ENCODE measurements at places on chromosomes 11 and 22.

- no peak for DNase-seq
Measured at GRCh38 chr11:29485641-29486040, 531.2 kb downstream of the KCNA4 start.

DNA sequence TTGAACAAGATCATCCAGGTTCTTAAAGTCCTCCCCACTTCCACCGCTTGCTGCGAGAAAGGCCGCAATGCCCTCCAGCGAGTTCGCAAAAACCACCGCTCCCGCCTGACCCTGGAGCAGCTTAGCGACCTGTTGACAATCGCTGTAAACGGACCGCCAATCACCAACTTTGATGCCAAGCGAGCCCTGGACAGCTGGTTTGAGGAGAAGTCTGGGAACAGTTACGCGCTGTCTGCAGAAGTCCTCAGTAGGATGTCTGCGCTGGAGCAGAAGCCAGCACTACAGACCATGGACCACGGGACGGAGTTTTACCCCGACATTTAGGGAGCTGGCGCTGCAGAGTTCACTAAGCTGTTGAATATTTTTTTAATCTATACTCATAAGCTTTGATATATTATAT lies 58.3 kb downstream of the SYT13 start:
- DNase-seq, result no peak

- DNase-seq, result no peak
Measured at GRCh38 chr11:30041171-30041570, 24.3 kb upstream of the KCNA4 start.

DNA sequence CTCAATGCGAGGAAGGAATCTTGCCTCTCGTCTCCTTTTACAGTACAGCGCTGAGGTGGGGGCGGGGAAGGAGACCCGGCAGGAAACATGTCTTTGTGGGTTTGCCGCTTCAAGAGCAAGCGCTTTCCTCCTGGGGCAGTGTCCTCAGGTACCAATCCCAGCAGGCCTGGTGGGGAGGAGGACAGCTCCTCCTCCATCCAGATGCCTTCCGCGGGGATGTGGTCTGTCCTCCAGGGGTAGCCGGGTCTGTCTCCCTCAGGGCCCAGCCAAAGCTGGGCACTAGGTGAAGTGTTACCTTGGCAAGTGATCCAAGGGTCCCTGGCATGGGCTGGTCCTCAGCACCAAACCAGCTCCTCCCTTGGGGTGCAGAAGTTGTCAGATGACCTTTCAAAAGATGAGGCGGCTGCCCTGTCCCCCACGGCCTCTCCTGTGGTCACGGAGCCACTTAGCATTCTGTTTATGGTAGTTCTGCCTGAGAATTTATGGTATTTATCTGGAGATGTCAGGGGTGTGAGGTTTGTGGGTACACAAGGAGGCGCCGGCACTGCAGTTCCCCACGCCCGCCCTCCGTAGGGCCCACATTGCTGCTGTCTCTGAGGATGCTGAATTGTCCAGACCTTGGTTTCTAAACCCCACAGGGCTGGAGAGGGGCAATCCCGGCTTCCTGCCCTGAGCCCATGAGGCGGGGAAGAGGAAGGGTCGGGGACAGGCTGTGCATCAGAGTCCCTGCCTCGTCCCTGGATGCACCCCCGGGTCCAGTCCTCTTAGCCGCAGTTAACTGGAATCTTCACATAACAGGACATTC lies 93.5 kb upstream of the ANO1 start:
- no peak for DNase-seq

DNA sequence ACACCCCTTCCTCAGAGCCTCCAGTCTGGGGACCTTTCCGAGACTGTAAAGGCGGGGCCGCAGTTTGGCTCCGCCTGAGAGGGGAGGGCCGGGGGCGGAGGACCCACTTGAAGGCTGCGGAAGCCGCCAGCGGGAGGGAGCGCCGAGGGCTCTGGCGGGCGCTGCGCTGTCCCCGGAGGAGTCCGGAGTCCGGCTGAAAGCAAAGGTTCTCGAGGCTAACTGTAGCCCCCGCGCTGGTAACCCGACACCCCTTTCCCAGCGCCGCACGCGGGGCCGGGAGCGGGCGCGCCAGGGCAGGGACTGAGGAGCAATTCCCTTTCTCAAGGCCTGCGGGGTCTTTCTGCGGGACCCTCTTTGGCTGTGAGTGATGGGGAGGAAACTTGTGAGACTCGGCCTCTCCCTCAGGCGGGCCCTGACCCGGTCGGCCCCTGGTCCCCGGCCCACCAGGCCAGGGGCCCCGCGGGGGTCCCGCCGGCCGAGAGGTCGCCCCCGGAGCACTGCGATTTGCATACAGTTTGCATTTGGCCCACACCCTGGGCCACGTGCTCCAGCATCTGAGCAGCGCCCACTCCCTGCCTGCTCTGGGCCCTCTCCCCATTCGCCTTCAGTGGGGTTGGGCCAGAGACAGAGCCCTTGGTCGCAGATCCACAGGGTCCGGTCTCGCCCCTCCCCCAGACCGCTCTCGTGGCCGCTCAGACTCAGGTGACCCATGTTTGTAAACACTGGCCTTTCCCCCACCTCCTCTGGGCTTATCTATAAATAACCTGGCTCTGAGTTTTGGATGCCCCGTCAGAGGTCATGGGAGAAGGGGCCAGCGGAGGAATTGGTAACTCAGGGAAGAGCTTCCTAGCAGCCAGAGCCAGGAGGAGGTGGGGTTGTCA lies 519 bp upstream of the ART5 start:
- peak; percentile 47 for DNase-seq

DNA sequence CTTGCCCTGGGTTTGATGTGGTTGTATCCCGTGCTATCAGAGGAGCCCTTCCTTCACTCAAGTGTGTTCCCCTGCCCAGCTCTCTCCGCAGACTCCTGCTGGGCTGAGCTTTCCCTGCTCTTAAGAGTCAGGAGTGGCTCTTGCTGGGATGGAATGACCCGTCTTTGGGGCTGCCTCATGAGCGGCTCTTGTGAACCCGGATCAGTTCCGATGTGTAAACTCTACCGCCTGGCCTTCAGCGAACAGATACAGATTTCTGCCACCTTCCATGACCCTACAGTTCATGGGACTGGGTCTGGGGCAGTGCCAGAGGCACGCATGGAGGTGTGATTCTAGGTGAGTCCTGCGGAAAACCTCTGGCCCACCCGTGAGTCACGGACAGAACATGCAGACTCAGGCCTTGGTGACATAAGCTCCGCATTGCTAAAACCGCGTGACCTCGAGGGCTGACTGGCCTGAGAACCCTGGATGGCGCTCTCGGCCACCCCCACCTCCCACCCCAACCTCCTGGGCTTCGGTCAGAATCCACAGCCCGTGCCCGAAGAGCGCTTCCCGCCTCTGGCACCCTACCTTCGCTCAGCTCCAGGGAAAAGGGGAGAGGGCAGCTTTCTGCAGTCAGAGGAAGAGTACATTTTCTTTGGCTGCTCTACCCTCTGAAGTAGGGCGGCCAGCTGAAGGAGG lies 1.3 kb upstream of the ZBTB16 start:
- no peak for DNase-seq

DNA sequence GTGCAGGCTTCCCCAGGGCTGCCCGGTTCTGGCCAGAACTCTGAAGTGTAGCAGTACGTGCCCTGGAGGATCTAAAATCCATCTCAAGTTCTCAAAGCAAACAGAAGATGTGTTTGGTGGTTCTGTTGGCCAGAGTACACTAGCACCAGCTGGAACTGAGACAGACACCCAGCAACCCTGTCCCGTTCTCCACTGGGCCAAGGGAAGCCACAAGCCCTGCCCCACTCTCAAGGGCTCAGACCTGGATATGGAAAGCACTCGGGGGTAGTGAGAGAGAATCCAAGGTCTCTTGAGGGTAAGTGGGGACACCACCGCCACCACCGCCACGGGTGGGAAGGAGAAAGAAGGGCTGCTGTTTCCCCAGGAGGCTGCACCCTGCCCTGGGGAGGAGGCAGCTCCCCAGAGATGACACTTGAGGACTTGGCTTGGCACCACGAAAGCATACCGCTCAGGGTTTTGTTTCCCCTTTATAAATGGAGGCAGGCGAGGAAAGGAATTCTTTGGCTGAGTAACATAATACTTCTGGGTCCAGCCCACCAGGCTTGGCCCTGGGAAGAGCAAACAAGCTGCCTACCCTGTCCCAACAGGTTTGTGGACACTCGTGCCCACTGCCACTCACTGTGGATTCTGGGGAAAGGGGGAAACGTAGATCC lies 56.1 kb upstream of the POU2AF1 start:
- no peak for DNase-seq

- peak; percentile 85 for DNase-seq
Measured at GRCh38 chr11:21511835-21512440, 680.9 kb upstream of the ANO5 start.

DNA sequence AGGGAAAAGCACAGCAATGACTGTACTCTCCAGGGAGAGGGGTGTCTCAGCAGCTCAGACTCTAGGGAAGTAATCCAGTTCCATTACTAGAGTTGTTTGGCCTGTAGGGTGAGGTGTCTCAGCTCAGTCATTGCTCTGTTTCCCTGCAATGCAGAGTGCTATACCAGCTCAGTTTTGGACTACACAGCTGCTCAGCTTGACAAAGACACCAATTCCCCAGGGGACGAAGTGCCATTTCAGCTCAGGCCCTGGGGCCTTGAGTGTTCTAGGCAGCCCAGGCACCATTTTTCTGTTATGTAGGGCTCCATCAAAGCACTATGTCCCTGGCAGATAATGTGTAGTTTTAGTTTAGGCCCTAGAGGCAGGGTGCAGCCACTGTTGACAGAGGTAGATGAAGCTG lies 18.2 kb downstream of the CALCB start:
- no peak for DNase-seq

DNA sequence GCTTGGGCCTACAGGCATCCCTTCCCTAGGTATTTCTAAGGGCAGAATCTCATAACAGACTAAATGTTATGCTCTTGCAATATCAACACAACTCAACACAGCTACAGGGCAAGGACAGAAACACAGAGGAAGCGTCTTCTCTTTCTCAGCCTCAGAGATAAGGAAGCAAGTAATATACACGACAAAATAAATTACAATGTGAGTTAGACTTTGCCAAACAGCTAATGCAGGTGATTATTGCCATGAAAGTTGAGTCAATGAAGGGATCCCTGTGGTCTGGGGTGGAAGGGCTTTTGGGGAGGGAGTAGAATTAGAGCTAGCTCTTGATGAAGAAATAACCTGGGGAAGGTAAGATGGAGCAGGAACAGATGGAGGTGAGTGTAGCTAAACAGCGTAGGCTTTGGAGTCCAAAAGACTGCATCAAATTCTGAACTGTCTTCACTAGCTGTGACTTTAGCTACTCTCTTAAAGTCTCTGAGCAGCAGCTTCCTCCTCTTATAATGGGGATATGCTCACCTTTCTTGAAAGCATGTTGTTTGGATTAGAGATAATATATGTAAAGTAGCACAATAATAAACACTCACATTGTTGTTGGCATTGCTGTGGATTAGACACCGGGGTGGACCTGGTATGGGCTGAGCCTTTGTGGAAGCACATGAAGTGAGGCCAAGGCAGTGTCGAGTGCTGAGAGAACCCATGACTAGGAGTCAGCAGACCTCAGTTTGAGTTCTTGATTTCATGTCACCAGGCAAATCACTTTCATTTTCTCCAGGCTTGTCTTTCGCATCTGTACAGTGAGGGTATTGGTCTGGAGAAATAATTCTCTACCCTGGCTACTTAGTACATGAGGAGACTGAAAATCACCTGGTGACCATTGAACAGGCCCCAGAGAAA lies 41.0 kb upstream of the AQP11 start:
- DNase-seq, result no peak

DNA sequence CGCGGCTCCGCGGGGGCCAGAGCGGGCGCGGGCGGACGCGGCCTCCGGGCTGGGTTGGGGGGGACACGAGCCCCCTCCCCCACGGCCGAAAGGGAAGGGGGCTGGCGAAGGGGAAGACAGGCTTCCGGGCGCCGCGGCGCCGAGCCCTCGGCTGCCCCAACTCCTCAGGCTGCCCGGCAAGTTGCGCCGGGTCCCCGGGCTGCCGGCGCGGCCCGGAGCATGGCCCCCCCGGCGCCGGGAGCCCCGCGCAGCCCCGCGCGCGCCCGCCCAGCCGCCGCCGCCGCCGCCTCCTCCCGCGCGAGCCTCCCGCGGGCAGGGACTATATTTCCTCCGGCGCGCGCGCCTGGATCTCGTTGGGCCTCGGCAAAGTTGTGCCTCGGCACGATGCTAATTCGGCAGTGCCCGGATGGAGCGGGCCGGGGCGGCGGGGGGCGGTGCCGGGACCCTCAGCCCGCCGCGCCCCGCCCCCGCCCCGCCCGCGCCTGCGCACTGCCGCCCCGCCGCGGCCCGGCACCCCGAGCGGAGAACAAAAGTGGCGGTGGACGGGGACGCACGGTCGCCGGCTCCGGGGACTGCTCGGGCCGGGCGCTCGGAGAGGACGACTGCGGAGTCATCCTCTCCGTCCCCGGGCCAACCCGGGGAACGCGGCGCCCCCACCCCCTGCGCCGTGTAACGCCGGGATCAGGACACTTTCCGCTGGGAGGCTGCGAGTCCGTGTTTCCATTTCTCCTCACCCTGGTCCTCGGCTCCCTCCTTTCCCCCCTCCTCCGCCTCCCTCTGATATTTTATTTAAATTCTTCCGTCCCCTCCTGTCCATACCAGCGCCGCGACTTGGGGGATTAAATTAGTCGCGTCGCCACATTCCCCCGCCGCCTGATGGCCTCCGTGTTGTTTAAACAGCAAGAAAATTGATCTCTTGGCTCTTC lies at the start of gene PHF21B:
Gene PHF21B (minus strand): TSS at position 400 of the 926 bp plus-strand sequence. CDS start 456 bp downstream, outside the sequence.
- DNase-seq, result no peak

GRCh38 chr22:38709306-38709705 lies 3.6 kb downstream of the GTPBP1 start:
- no peak for DNase-seq

DNA sequence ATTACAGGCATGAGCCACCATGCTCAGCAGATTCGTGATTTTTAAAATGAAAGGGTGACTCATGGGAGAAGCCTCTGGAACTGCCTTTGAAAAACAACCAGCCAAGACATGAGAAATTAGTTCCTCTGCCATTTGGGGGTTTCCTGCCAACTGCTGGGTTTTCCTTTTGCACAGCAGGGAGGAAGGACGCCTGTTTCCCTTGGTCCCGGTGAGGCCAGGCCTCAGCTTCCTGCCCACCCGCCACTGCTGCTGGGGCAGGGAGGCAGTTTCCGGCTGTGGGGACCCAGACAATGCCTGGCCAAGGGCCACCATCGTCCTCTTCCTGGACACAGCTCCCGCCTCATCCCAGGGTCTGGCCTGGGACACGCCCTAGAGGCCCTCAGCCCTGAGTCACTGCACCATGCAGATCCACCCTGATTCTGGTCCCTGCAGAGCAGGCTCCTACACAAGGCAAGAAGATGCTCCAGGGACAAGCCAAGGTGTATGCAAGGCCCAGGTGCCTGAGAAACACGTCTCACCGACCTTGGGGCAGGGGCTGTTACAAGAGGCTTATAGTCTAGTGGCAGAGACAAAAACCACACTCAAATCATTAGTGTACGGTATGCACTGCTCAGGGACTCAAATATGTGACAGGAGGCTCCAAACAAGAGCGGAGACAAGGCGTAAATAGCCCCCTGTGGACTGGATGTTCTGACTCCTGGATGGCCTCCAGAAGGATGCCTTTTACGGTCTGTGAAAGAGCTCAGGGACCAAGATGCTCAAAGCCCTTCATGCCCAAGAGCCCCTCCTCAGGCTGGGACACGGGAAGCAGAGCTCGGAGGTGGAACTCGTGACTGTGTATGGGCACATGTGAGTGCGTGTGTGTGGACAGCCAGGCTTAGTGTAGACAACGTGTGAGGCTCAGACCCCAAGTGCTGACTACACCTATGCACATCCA lies 10.0 kb downstream of the PPM1F start:
- peak; percentile 33 for DNase-seq

GRCh38 chr22:32348031-32348611 lies 9.5 kb upstream of the RFPL3 start:
- no peak for DNase-seq

- no peak for DNase-seq
Measured at GRCh38 chr11:111412293-111412692, 33.2 kb upstream of the POU2AF1 start.

Data from HT-29 (cell line).